ENCODE measurements at places on chromosomes 11 and 22.

- no peak for DNase-seq
Measured at GRCh38 chr11:26963764-26964163, 30.1 kb upstream of the FIBIN start.

GRCh38 chr22:17284888-17285287, 65.7 kb upstream of the ADA2 start:
- DNase-seq: no peak

GRCh38 chr11:67516806-67517205, 6.4 kb downstream of the CABP2 start:
- no peak for DNase-seq

GRCh38 chr22:41442240-41442792, 4.3 kb downstream of the TOB2 start:
- DNase-seq: no peak

- DNase-seq: no peak
Measured at GRCh38 chr11:23288003-23288783, 427.9 kb upstream of the CCDC179 start.

DNA sequence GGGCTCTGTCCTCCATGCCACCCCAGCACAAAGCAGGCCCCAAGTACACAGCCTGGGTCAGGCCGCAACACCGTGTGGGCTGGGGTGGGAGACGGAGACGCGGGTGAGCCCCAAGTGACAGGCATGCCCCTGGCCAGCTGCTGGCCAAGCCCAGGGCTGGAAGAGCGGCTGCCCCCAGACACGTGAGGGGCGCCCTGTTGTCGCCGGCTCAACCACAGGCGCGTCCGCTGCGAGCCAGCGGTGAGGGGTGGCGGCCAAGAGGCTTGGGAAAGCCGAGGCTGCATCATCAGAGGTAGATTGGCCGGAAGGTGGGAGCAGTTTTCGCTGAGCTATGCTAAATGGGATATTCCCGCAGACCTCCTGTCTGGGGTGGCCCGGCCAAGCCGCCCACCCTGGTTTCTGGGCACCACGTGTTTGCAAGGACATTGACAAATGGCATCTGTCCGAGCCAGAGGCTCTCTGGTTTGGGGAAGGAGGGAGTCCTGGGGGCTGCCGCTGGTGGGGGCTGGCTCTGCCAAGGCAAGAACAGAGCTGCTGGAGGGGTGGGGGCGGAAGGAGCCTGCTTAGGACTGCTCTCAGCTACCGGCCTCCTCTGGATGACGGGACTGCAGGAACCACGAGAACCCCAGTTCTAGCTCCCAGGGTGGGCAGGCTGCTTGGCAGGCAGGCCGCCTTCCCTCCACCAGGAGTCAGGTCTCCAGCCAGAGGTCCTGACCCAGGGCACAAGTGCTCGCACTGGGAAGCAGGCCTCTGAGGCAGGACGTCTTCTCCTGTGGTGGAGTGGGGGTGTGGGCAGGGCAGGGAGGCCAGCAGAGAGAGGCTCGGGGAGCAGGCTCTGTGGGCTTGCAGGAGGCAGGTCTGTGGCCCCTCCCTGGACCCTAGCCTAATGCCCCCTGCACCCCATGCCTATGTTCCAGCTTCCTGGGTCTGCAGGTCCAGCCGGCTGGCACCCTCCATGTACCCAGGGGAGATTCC, 552 bp downstream of the PRR33 start:
- DNase-seq: no peak

- DNase-seq: no peak
Measured at GRCh38 chr11:115500547-115501501, 3.4 kb downstream of the CADM1 start.

DNA sequence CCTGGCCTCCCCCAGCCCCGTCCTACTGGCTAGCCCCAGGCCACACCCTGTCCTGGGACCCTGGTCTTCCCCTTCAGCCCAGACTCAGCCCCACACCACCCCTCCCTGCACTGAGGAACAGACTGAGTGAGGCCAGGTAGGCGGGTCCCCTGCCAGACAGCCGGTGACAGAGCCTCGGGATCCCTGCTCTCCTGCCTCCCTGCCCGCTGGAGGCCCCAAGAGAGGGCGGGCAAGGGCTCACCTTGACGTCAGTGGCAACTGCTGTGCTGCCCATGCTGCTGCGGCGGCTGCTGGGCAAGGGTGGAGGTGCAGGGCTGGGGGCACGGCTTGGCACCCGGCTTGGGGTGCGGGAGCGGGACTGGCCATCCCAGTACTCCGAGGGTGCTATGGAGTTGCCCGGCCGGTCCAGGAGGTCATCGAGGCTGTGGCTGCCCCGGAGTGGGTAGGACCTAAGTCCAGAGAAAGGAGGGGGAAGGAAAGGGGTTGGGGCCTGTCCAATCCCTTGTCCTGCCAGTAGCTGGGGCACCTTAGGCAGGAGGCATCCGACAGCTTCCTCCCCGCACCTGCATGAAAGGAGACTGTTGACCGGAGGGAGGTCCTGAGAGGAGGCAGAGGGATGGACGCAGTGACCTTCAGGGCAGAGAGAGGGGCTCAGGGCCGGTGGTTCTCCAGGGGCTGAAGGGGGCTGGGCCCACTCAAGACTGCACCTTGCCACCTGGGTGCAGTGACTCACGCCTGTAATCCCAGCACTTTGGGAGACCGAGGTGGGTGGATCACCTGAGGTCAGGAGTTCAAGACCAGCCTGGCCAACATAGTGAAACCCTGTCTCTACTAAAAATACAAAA, 2.2 kb upstream of the SLC16A8 start:
- DNase-seq: no peak

DNA sequence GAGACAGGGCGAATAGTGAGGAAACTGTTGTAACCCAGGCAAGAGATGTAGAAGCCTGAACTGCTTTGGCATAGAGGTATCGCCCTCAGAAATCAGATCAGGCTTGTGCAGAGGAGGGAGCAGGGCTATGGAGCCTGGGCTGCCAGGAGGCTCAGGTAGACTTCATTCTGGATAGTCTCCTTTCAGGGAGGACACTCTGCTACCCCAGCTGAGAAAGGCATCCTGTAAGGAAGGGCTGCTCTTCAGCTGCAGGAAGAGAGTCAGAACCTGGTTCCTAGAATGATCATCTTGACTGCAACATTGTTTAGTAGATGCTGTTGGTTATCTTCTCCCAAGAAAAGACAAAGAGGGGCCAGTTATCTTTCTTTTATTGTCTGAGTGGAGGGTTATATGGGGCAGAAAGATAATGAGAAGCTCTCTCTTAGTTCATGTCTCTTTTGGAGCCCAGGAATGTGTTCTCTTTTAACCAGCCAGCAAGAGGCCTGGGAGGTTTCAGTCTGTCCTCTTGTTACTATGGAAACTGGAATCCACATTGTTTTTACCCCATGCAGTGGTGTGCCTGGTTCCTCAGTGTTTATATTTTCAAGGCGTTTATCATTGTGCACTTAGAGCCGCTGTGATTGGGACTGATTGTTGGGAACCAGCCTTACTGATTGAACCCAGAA, 95.7 kb downstream of the STIM1 start:
- DNase-seq: no peak

DNA sequence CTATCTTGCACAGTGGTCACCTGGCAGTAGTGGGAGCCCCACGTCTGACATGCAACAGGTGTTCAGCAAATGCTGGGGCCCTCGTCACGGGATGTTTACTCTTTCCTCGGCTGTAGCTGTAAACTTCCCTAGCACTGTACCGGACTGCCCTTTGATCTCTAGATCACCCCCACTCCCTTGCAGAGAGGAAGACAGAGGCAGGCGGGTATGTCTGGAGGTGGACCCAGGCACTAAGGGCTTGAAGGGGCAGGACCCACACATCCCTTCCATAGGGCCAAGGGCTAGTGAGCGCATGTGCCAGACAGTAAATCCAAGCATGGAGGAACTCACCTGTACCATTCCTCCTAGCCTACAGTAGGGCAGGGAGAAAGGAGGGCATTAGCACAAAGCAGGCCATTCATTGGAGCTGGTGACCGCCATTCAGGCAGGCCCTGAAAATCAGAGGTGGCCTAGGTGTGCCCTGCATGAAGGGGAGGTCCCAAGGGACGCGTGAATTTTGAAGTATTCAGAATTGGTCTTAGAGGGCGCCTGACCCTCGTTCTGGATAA, 1.9 kb upstream of the SMTN start:
- DNase-seq: no peak

GRCh38 chr11:45105233-45105983, 41.0 kb upstream of the PRDM11 start:
- DNase-seq: peak; percentile 49

DNA sequence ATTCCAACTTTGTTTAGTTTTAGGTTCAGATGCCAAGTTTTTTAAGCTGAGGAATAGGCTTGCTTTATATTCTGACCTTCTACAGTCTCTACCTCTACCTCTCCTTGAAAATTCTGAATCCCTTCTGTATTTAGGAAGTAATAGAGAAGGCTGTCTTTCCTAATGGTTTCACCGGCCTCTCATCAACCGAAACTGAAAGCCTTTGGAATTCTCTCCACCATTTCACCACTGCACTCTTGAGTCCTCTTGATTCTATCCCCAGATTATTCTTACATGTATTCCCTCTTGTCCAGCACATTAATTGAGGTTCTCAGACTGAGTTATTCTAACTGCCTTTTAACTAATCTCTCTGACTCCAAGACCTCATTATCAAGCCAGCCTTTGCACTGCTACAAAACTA, 67.7 kb upstream of the PICALM start:
- DNase-seq: no peak

DNA sequence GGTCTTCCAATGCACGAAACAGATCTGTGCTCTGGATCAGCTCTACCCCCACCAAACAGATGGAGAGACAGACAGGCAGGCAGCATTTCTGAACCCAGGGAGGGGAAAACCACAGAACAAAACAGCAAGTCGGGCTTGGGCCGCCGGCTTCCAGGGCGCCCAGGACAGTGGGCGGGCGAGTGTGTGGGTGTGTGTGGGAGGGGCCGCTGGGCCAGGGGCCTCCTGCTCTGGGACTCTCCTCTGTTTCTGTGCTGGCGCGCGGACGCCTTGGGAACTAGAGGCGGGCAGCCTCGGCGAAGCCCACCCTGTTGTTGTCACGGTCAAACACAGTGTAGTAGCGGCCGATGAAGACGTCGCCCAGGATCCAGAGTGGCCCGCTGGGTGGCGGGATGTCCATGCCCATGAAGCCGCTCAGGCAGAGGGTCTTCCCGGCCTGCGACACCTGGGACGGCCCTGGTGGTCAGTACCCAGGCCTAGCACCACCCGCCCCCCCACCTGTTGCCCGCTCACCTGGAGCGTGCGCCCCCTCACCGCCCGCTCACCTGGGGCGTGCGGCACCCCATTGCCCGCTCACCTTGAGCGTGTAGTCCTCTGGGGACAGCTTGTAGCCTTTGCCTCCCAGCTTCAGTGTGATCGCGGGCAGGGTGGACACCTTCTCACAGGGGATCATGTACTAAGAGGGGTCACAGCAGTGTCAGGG, 3.0 kb upstream of the IFITM10 start:
- DNase-seq: no peak

- no peak for DNase-seq
Measured at GRCh38 chr11:114061681-114062049, 2.2 kb downstream of the ZBTB16 start.

DNA sequence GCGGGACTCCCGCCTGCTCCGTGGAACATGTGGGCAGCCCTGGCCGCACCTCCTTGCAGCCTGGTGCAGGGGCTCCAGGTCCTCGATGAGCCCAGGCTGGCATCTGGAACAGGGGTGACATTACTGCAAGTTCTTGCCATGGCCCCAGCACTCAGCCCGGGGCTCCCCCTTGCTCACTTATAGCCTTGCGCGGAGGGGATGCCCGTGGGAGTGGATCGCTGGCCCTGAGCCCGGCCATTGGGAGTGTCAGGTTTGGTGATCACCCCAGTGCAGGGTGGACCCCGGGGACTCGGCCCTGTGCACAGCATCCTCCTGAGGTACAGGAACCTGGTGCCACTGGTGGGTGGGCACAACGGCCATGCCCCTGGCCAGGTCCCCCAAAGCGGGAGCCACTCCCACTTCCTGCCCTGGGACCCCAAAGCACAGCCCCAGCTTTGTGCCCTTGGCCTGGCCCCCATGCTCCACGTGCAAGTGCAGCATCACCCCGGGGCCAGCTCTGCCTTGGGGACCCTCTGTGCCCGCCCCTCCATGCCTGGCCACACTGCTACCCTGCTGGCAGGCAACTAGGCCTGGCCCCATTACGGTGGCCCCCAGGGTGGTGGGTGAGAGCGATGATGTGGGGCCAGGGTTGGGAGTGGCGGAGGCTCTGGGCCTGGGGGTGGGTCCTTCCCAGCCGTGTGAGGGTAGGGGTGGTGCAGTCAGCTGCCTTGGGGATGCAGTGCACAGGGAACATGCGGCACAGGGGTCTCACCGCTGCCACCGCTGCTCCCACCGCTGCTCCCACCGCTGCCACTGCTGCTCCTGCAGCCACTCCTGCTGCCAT, 439.8 kb downstream of the TBC1D22A start:
- no peak for DNase-seq

- no peak for DNase-seq
Measured at GRCh38 chr22:46589871-46590271, 30.3 kb upstream of the GRAMD4 start.

GRCh38 chr11:304915-305843, 2.4 kb upstream of the IFITM2 start:
- no peak for DNase-seq

DNA sequence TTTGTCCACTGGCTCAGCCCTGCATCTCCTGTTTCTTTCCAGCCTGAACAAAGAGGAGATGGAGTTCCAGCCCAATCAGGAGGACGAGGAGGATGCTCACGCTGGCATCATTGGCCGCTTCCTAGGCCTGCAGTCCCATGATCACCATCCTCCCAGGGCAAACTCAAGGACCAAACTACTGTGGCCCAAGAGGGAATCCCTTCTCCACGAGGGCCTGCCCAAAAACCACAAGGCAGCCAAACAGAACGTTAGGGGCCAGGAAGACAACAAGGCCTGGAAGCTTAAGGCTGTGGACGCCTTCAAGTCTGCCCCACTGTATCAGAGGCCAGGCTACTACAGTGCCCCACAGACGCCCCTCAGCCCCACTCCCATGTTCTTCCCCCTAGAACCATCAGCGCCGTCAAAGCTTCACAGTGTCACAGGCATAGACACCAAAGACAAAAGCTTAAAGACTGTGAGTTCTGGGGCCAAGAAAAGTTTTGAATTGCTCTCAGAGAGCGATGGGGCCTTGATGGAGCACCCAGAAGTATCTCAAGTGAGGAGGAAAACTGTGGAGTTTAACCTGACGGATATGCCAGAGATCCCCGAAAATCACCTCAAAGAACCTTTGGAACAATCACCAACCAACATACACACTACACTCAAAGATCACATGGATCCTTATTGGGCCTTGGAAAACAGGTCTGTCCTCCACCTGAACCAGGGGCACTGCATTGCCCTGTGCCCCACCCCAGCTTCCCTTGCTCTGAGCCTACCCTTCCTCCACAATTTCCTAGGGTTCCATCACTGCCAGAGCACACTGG, 5.0 kb downstream of the FTH1 start:
- no peak for DNase-seq

GRCh38 chr11:126265811-126266210, 2.9 kb downstream of the SRPRA start:
- DNase-seq: no peak

- DNase-seq: no peak
Measured at GRCh38 chr11:13375798-13376197, 87.2 kb downstream of the BTBD10 start.

All from activated CD4-positive, alpha-beta T cell treated with anti-CD3 and anti-CD28 coated beads for 24 hours (primary cell).